ENCODE measurements at places on chromosomes 12 and 14.
A peak's percentile ranks its signal among the peaks of the same experiment; 100 is the strongest.

DNA sequence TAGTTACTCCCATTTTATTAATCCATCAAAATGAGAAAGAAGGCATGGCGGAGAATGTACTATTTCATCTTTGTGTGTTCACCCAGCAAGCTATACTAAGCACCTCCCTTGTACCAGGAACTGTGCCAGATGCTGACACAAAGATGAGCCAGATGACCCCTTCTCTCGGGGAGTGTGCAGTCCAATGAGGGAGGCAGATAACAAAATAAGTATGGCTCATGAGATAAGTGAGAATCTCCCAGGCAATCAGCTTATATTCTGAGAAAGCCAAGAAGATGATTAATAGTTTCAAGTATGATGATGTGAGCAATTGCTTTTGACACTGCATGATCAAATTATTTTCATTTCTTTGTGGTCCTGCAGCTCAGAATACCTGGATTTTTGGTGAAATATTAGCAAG lies 1.3 kb upstream of the TMEM233 start:
- no peak for DNase-seq

DNA sequence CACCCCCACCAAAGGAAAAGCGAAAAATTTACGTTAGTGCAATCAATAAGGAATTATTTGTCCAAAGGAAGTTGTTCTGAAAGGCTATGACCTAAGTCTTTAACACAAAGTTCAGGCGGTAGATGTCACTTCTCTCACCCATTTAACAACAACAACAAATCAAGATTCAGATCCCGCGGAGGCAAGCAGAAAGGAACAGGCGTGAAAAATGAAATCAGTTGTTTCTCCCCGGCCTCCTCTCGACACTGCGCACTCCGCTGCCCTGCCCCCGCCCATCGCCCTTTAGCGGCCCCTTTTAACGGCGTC lies 1.4 kb downstream of the DENND5B start:
- DNase-seq, result peak; percentile 45

GRCh38 chr12:107488666-107489065 lies 196.9 kb upstream of the PWP1 start:
- no peak for DNase-seq

DNA sequence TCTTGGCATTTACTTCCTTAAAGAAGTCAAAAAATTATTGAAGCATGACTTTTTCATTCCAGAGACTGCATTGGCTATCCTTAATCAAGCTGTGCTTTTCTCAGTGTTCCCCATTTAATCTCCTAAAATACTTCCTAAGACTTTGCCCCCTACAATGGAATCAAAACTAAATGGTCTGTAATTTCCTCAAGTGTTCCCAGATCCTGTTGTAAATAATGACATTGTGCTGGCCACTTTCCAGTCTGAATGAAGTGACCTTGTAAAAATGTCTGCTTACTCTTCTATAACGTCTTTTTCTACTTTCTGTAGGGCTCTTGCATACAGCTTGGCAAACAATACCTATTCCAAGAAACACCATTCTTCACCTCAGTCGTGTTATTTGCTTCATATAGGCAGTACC lies 45.3 kb upstream of the MBIP start:
- no peak for DNase-seq

DNA sequence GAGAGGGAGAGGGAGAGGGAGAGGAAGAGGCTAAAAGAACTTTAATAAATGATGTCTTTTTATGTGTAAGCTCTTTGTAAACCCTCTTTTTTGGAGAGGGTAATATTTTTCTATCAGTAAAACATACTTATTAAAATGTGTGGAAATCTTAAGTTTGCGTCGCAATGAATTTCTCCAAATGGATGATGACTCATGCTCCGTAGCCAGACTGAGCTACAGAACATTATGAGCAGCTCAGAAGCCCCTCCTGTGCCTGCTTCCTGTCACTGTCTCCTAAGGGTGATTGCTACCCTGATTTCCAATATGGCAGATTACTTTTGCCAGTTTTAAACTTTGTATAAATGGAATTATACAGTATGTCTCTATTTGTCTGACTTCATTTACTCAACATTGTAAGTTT lies 13.0 kb upstream of the PYGL start:
- DNase-seq, result no peak

DNA sequence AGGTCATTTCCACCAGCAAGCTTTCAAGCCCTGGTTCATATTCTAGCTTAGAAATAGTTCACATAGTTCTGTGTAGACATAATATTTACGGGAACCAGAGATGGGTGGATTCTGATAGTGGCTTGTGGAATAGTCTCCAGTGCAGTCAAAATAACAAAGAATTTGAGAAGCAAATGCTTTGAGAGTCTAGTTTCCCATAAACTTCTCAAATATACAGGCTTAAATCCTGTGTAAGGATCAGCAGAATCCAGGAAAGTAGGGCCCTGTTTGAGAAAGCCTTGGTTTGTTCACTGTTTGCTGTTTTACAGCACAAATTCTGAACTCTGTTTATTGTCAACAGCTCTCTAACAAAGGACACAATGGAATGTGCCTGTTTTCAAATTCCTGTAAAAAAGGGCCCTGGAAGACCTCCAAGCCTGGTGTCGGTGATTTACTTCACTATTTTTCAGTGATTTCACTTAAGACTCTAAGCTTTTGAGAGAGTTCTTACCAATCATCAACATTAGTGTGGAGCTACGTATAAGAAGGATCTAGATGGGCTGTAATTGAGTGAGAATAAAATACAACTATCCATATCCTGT lies 11.4 kb upstream of the FOS start:
- no peak for DNase-seq

- DNase-seq, result no peak
These were observed 77.7 kb downstream of the FLRT2 start for GRCh38 chr14:85607651-85608081.

Data from GM19239 (cell line).